ENCODE measurements at places on chromosomes 5 and 9. TPM values are rescaled to one million over a fixed set of nuclear protein-coding genes. Genes with fewer than 3 reads are reported as not detected.

DNA sequence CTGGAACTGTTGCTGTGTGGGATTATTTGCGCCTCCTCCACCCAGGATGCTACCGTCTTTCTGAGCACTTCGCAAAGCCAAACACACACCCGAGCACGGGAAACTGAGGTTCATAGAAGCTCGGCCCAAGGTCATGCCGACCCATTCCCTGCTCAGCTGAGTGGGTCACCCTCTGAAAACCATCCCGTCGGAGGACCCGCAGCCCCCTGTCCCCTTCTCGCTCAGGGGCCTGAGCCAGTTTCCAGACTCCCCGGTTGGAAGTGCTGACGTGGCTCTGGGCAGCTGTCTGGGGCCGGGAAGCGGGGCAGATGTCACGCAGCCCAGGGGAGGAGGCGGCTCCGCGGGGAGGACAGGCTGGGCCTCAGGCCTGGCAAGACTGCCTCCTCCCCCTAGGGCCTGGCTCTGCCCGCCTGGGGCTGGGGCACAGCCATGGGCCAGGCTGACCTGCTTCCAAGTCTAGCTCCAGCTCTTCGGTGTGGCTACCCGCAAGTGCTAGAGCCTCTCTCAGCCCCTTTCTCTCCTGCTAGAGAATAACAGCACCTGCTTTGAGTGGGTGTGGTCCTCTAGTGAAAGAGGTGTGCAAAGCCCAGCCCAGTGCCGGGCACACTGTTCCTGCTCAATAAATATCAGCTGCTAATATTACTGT lies 9.9 kb upstream of the CXXC5 start:
- peak overlapping the region; percentile 95 for H3K27ac ChIP-seq
- peak overlapping the region; percentile 67 for H3K4me3 ChIP-seq
- no peaks in the 10 kb centered on the region for H3K27me3 ChIP-seq
- DNase-seq = no peak

DNA sequence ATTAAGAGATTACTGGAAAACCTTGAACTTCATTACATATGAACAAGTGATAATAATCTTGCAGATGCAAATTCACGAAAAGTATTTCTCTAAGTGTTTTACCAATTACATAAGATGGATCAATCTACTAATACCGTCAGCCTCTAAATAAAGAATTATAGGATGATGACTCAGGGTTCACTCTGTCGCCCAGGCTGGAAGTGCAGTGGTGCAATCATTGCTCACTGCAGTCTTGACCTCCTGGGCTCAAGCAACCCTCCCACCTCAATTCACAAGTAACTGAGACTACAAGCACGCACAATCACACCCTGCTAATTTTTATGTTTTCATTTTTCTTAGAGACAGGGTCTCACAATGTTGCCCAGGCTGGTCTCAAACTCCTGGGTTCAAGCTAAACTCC lies 56.1 kb downstream of the CHD1 start:
- no peaks in the 10 kb centered on the region for H3K4me1 ChIP-seq
- H3K27ac ChIP-seq = no peak overlapping the region
- DNase-seq = no peak
- no peaks in the 10 kb centered on the region for H3K27me3 ChIP-seq
- no peak overlapping the region for H3K4me3 ChIP-seq
- H3K36me3 ChIP-seq = peaks cover 32% of the 10 kb centered on the region

DNA sequence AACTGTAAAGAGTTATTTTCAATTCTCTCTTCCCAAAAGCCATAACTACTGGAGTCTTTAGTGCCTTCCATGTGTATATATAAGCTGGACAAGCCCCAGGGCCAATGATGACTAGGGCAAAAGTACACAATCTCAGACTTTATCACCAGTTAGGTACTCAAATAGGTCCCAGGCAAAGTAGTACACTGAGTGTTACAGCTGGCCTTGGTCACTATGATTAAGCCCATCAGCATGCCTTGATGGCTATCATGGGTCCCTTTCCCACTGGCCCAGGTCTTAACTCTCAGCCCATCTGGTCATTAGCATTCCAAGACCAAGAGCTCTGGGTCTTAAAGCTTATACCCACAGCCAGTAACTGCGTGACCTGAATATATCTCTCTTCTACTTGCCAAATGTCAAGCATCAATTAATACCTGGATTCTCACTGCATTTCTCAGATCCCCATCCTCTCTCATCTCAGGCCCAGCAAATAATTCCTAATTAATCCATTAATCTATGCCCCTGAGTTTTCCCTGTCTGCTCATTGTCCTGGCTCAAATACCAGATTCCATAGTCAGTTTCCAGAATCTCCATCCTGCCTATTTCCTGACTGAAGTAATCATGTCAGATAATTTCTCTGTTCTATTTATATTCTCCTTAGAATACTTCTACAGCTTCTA lies 62.3 kb downstream of the NR6A1 start:
- no peaks in the 10 kb centered on the region for H3K27me3 ChIP-seq
- H3K27ac ChIP-seq = peak overlapping the region; percentile 28
- peaks cover 10% of the 10 kb centered on the region for H3K36me3 ChIP-seq
- DNase-seq = no peak
- H3K4me1 ChIP-seq = peaks cover 42% of the 10 kb centered on the region

The MEIKIN gene
- not detected for total RNA-seq

GRCh38 chr5:127839496-127840197 lies 136.5 kb downstream of the CCDC192 start:
- H3K4me1 ChIP-seq = peaks cover 7% of the 10 kb centered on the region
- DNase-seq = no peak
- no peaks in the 10 kb centered on the region for H3K36me3 ChIP-seq
- H3K4me3 ChIP-seq = no peak overlapping the region
- H3K27me3 ChIP-seq = no peaks in the 10 kb centered on the region

The ZBTB5 gene
- total RNA-seq = 14.5 TPM

The CRB2 gene
- total RNA-seq = not detected

GRCh38 chr5:138102454-138103318 lies 18.9 kb downstream of the WNT8A start:
- H3K27ac ChIP-seq = no peak overlapping the region
- no peaks in the 10 kb centered on the region for H3K4me1 ChIP-seq
- peaks cover 2% of the 10 kb centered on the region for H3K36me3 ChIP-seq
- no peak for DNase-seq
- H3K27me3 ChIP-seq = peaks cover 33% of the 10 kb centered on the region
- no peak overlapping the region for H3K4me3 ChIP-seq

Data from chondrocyte (in vitro differentiated cells).